Activated CD8-positive, alpha-beta memory T cell treated with anti-CD3 and anti-CD28 coated beads, Interleukin-2, amount 10 ng/mL, durations not matched to agents 7 days and 5 days (primary cell): ENCODE measurements at places on chromosomes 7 and 10. TPM values are rescaled to one million over a fixed set of nuclear protein-coding genes. Genes with fewer than 3 reads are reported as not detected.

Gene MEIG1
- 1.1 TPM for total RNA-seq

Gene VSTM4
- total RNA-seq, result not detected

Gene PRKAR1B
- 25.0 TPM for total RNA-seq

Gene FOXI2
- total RNA-seq, result not detected

Gene CNTNAP2
- not detected for total RNA-seq

Gene DGKB
- total RNA-seq, result not detected

Gene CDC14C
- total RNA-seq, result not detected

Gene PLAU
- 4.8 TPM for total RNA-seq

Gene GBX1
- not detected for total RNA-seq

Gene C10orf143
- total RNA-seq, result 2.7 TPM

Gene FANK1
- not detected for total RNA-seq

Gene LRRC61
- 25.3 TPM for total RNA-seq

Gene STRIP2
- total RNA-seq, result 19.0 TPM

Gene WDR86
- not detected for total RNA-seq
